ENCODE measurements at places on chromosomes 3 and 15. TPM values are rescaled to one million over a fixed set of nuclear protein-coding genes. Genes with fewer than 3 reads are reported as not detected.

Gene ANKRD34C
- total RNA-seq: not detected

Gene VIPR1
- 6.6 TPM for total RNA-seq

Gene FANCD2OS
- not detected for total RNA-seq

Gene SLC24A5
- not detected for total RNA-seq

Gene KNL1
- 23.8 TPM for total RNA-seq

Gene CNTN4
- total RNA-seq: not detected

Gene AQP9
- total RNA-seq: not detected

Gene TJP1
- total RNA-seq: not detected

GRCh38 chr15:75455982-75456531 is 4.6 kb upstream of the SIN3A start:
- peak; percentile 58 for DNase-seq

GRCh38 chr3:45665101-45665572 is 24.1 kb upstream of the SACM1L start:
- peak; percentile 61 for DNase-seq

- DNase-seq: peak; percentile 25
Observed at GRCh38 chr3:100634493-100635272, 25.3 kb downstream of the ADGRG7 start.

- no peak for DNase-seq
Observed at GRCh38 chr3:143750841-143751240, 97.4 kb downstream of the SLC9A9 start.

GRCh38 chr15:98650417-98651035 is 2.2 kb downstream of the IGF1R start:
- DNase-seq: peak; percentile 52

- DNase-seq: no peak
Observed at GRCh38 chr3:32313169-32313568, 74.7 kb downstream of the CMTM8 start.

DNA sequence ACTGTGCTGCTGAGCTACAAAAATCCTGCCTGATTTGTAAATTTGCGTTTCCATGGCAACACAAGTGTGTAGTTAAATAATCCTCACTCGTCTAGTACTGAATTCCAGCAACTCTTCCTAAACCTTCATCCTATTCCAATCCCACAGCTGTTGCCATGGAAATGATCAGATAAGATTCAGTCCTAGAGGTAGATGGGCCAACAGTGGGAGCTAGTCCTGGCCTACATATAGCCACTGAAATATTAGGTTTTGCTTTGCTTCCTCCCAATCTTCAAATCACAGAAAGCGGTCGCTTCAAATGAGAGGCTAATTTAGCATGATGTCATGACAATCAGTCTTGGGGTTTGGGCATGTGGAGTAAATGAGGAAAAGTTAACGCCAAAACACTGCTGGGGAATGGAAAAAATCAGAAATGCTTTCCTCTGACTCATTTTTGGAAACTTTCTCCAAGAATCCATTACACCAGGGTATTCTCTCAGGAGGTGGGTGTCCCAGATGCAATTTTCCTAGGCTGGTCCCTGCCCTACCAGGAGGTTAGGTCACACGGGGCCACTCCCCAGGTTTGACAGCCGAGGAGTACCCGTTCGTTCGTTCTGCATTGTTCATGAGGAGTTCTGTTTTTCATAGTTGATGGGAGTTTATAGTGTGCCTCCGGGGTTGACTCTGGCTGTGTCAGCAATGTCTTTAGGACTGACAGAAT is 159.2 kb upstream of the SLCO3A1 start:
- no peak for DNase-seq

DNA sequence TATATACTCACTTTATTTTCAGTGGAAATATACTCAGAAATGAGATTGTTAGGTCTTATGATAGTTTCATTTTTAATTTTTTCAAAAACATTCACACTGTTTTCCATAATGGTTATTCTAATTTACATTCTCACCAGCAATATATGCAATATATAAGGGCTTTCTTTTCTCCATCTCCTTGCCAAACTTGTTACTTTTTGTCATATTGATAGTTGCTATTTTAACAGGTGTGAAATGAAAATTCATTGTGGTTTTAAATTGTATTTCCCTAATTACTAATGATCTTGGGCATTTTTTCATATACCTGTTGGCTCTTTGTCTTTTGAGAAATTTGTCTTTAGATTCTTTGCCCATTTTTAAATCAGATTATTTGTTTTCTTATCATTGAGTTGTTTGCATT is 325.2 kb downstream of the DIPK2A start:
- no peak for DNase-seq

DNA sequence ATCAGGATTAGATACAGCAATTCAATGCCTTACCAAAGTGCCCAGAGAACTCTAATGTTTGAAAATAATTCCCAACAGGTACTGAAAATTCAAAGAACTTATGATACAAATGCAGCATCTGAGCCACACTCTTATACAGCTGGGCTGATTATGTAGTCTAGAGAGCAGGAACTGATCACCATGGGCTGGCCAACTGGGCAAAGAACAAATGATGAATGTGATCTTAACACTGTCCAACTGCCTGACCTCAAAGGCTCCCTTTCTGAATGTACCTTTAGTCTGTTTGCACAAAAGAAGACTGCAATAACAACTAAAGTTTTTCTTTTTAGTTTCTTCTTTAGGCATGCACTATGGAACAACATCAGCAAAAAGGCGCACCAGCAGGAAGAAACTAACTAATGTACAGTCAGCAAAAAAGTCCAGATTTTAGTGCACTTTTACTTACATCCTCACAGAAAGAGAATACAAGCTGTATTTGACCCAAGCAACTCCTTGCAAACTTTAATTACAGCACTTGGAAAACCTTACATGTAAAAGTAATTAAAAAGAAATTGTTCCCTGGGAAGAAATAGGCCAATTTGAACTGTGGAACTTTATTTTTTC is 1095.1 kb downstream of the IGSF11 start:
- DNase-seq: no peak
